Stimulated activated CD4-positive, alpha-beta T cell treated with anti-CD3 and anti-CD28 coated beads, Interleukin-1b, Interleukin-23, amount 100 ng/mL, for 1 hour (primary cell): ENCODE measurements at places on chromosomes 3 and 15.

DNA sequence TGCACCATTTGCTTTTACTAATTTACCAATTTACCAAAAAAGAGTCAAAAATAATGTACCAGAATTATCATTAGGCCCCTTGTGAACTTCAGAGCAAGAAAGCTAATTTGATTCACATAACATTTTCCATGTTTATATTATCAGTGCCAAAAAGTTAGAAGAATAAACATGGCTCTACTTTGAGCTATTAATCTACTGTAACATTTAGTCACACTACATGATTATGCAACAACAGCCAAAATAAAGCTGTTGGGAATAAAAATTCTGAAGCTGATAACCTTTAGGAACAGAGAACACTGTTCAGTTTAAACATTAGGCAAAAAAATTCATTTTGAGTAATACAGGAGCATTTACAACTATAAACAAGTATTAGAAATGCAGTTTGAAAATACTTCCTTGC lies 63.6 kb downstream of the PROS1 start:
- DNase-seq, result no peak

- DNase-seq, result peak; percentile 49
Observed at GRCh38 chr15:64046421-64047153, at the start of gene DAPK2. TSS of gene DAPK2 (minus strand) at chr15:64046485. CDS start at chr15:64040261, 6,224 bp downstream.

DNA sequence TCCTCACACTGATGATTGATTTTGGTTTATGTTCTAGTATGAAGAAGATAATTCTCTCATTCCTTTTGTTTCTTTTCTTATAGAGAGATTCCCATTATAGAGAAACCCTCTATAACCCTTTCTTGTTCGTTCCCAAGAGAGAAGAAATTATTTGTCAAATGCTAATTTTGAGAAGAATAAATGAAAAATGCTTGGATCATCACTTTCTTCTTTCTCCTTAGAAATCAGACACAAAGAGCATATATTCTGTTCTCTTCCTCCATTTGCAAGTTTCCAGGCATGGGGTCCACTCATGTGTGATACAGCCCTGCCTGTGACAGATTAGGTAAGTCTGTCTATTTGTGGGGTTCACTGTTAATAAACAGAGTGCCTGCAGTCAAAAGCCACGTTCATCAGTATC lies 222.6 kb upstream of the NECTIN3 start:
- DNase-seq, result no peak

- no peak for DNase-seq
Observed at GRCh38 chr3:82129221-82129801, 367.9 kb upstream of the GBE1 start.

DNA sequence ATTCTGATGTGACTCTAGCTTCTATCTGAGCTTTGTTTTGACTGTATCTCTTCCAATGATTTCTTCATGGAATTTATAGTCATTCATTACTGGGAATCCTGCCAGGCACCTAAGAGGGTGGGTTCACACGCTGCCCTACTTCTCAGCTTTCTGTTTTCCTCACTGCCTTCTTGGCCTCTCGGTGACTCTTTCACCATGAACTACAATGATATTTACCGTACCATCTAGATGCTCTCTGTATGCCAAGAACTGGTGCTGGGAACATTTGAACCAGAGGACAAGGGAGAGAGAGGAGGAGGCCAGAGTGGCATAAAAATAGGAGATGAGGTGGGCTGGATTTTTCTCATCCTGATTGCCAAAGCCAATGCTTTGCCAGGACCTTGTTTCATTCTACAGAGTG lies 280.0 kb upstream of the P2RY1 start:
- no peak for DNase-seq

- no peak for DNase-seq
Observed at GRCh38 chr15:28021281-28022039, 77.7 kb downstream of the OCA2 start.

DNA sequence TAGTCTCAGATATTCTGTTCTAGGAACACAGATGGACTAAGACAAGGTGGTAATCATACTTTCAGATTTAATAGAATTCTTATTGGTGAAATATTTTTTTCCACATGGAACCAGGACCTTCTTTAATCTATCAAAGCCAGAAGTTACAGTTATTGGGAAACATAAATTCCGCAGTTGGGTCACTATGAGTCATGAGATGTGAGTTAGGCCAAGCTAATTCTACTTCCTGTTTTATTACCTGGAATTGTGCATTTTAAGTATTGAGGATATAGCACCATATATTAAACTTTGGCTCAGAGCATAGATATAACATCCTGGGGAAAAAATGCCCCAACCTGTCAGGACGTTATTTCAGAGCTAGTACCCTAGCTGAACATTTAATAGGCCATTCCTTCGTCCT lies 96.4 kb upstream of the P3H2 start:
- no peak for DNase-seq

GRCh38 chr15:22892333-22892732 lies 53.9 kb downstream of the NIPA2 start:
- no peak for DNase-seq

GRCh38 chr3:17931131-17931530 lies 188.7 kb upstream of the TBC1D5 start:
- DNase-seq, result no peak

DNA sequence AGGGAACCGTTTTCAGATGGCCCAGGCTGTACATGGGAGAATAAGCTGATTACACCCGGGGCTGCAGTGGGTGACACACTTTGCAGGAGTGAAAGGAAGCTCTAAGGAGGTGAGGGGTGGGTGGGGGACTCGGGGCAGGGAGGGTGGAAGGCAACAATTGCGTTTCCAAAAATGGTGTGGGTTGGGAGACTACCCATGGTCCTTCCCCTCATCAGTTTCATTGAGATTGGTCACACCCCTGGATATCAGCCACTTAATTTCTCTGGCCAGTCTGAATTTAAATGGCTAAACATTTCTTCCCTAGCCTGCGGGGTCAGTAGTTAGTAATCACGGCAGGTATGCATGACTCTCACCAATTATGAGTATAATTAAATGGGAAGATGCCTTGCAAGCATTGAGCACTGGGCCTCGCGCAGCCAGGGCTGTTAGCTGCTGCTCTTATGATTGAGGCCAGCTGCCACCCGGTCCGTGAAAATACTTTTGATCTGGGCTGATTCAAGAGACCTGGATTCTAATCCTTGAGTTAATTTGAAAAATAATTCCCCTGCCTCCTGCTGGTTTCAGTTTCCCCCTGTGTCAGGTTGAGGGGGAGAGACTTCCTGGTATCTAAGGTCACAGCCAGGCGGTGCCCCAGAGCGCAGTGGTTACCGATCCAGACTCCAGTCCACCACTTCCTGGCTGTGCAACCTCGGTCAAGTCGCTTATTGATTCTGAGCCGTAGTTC lies 23.3 kb downstream of the SLC6A6 start:
- no peak for DNase-seq

- DNase-seq, result no peak
Observed at GRCh38 chr15:33894193-33894592, 74.1 kb upstream of the CHRM5 start.

GRCh38 chr3:125646581-125646980 lies 51.3 kb upstream of the OSBPL11 start:
- DNase-seq, result no peak

DNA sequence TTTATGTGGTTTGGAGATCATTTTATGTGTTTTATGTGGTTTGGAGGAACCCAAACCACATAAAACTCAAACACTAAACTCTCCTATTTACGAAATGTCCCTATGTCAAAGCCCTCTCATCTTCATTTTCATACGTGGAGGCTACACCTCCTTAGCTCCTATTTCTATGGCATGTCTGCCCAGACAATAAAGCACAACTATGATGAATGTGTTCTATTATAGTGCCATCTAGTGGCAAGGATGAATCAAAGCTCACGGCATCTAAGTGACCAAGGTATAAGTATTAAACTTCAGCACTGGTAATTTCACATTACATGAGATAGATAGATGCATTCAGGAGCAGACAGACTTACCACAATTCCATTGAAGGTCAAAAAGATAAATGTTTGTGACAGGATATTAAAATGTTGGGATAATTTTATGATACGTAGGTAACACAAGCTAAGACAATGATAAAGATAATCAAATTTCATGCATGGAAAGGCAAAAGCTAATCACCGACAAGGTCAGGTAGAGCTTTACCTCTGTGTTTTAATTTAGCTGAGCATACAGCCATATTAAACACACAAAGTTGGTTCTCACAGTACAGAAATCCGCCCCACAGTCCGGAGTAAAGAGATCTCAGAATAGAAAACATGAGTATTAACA lies 130.6 kb upstream of the FHIT start:
- no peak for DNase-seq

- no peak for DNase-seq
Observed at GRCh38 chr3:11807686-11808085, 39.0 kb downstream of the TAMM41 start.

DNA sequence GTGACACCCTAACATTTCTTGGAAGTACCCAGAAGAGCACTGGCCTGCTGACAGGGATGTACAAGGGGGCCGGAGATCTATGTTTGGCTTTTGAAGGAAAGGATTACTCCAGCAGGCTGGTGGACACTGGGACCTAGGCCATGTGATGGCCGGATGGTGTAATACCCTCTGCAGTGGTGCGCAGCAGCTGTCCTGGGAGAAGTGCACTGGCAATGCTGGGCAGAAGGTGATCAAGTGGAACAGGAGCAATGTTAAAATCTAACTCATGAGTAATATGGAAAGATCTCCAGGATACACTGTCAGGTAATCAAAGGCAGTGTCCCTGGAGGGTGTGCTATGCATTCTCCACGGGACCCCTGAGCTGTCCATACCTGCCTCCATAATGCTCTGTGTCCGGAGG lies 71.2 kb upstream of the POMGNT2 start:
- DNase-seq, result no peak

- no peak for DNase-seq
Observed at GRCh38 chr3:4355401-4356219, 52.4 kb downstream of the SETMAR start.

GRCh38 chr15:90286678-90287077 lies 21.2 kb downstream of the NGRN start:
- no peak for DNase-seq

DNA sequence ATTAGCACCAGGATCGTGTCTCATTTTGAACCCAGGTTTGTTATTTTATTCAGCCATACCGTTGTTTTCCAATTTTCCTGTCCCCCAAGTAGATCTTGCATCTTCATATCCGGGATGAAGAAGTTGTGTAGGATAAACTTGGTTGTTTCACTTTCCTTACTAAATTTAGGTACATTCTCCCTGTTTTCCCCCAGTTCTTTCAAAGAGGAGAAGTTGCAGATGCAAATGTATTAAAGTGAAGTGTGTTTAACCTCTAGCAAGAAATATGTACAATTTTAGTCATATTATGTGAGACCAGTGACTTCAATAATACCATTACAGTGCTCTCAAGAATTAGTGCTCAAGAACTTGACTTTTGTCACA lies 1.3 kb downstream of the ATXN7 start:
- no peak for DNase-seq

- no peak for DNase-seq
Observed at GRCh38 chr3:134342259-134342658, 32.0 kb downstream of the AMOTL2 start.

GRCh38 chr3:31167666-31168065 lies 273.2 kb upstream of the GADL1 start:
- no peak for DNase-seq

GRCh38 chr3:24168977-24169376 lies 223.9 kb downstream of the NR1D2 start:
- no peak for DNase-seq

- no peak for DNase-seq
Observed at GRCh38 chr15:41462084-41462795, 31.4 kb upstream of the ITPKA start.
